T-helper 2 cell treated with Interferon-gamma antibody and Interleukin-4, amounts not matched to agents 5 μg/mL and 100 μg/mL, for 36 hours (primary cell): ENCODE measurements at places on chromosomes 2 and 18.

GRCh38 chr2:170221317-170222288, 43.7 kb downstream of the MYO3B start:
- no peak for DNase-seq

GRCh38 chr2:69663860-69664259, 20.3 kb upstream of the AAK1 start:
- DNase-seq, result no peak

DNA sequence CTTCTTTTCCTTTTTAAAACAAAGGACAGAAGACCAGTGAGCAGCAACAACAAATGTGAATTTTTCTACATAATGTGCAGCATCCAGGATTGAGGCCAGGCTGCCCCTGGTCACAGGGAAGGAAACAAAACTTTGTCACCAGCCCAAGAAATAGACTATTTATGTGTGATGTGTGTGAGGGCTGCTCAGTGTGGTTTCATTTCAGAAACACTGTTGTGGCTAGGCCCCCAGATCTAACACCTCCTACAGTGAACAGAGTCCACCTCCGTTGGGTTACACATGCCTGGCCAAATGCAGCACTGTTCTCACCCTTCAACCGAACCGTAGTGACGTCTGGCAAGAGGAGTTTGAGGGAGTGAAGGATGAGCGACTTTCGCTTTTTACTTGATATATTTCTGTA, 146.3 kb upstream of the RIOK3 start:
- DNase-seq, result no peak

- DNase-seq, result no peak
These were observed 292.4 kb downstream of the ZEB2 start for GRCh38 chr2:144227427-144228105.

GRCh38 chr18:79323471-79323870, 72.3 kb upstream of the NFATC1 start:
- no peak for DNase-seq

DNA sequence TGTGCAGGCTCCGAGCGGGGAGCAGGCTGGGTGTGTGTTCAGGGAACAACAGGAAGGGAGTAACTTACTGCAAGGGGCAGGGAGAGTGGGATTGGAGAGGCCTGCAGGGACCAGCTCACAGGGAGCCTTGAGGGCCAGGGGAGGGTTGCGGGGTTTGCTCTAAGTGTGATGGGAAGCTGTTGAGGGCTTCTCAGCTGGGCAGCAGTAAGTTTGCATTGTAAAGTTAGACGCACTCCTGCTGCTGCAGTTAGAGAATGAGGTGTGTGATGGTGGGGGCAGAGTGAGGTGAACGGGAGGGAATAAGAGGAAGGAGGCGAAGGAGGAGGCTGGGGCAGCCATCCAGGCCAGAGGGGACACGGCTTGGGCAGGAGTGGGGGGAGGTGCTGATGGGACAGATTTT, 53.4 kb downstream of the BOLA3 start:
- DNase-seq, result no peak

DNA sequence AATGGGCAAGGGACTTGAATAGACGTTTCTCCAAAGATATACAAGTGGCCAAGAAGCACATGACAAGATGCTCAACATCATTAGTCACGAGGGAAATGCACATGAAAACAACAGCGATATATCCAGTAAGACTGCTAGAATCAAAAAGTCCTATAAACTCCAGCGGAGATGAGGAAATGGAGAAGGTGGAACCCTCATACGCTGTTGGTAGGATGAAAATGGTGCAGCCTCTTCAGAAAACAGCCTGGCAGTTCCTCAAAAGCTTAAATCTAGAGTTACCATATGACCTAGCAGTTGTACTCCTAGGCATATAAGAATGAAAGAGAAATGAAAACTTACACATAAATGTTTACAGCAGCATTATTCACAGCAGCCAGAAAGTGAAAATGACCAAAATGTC, 48.1 kb downstream of the HPCAL1 start:
- DNase-seq, result no peak

DNA sequence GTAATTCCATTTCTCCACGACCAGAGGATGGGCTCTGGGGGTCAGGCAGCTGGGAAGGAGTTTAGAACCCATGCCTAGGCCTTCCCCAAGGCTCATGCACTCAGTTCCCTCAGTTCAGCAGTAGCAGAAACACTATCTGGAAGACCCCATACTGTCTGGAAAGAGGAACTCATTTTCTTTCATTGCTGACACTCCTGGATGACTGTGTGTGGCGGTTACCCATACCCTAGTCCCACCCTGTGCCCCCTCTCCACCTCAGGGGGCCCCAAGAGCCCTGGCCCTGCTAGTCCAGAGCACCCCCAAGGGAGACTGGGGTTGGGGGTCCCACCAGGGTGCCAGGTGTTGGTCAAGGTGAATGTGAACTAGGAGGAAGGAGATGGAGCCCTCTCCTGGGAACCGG, 29.5 kb downstream of the TPRKB start:
- DNase-seq, result no peak

- no peak for DNase-seq
These were observed 571.9 kb upstream of the CRIM1 start for GRCh38 chr2:35783723-35784122.
